Stimulated activated CD8-positive, alpha-beta memory T cell treated with anti-CD3 and anti-CD28 coated beads, Interleukin-15, amount 100 ng/mL, for 4 hours (primary cell): ENCODE measurements at places on chromosomes 5 and 9.

DNA sequence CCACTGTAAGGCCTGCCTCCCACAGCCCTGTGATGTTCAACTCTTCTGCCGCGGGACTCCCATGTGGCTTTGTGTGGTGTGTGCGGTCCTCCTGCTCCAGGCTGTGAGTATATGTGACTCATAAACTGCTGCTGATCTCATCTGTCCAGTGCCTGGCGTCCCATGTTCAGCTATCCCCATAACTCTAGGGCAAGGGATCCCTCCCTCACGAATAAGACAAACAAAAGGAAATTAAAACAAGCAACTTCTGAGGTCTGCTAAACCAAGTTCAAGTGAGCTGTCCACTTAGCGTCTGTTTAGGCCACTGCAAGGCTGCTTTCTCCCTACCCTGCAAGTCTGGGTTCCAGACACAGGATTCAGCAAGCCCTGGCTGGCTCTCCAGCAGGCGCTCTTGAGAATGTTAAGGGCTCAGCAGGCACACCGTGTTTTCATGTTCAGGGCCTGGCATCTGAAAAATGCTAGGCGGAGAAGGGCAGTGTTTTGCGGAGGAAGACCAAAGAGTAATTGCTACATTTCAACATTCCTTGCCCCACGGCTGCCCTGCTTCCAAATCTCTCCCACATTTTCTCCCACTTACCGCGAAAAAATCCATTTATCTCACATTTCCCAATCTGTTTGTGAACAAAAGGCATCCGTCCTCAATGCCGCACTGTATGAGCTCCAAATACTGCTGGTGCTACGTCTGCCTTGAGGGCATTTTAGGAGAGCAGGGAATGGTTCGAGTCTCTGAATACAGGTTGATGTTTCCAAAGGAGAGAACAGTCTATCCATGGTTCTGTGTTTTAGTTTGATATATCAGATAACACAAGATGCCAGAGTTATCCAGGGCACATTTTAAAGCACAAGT, 280.2 kb downstream of the SEMA5A start:
- no peak for DNase-seq

DNA sequence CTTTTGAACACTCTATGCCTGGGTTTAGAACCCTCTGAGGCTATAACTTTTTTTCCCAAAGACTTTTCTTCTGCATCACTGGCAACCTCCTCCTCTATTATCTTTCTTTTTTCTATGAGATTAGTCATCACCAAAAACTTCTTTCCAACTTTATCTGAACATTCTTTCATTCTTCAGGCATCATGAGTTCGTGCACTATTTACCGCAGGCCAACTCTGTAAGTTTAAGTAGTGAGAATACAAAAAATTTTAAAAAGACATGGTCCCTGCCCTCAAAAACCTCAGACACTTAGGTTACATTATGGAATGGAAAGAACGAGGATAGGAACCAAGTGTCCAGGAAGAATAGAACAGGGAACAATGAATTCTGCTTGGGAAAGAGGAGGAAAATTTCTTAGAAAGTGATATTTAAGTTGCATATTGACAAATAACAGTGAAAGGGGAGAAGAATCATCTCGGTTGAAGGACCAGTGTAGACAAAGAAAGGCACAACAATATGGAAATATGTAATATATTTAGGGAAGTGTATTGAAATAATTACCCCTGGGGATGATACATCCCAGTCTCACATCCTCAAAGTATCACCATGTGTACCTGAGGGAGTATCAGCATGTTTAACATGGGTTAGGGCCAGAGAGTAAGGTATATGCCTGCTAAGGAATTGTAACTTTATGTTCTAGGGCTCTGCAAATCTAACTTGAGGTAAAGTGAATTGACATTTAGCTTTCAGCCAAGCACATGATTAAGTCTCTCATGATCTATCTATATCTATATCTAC, 196.5 kb upstream of the NREP start:
- no peak for DNase-seq

- no peak for DNase-seq
These were observed 4.3 kb downstream of the MTRR start for GRCh38 chr5:7873216-7873615.

DNA sequence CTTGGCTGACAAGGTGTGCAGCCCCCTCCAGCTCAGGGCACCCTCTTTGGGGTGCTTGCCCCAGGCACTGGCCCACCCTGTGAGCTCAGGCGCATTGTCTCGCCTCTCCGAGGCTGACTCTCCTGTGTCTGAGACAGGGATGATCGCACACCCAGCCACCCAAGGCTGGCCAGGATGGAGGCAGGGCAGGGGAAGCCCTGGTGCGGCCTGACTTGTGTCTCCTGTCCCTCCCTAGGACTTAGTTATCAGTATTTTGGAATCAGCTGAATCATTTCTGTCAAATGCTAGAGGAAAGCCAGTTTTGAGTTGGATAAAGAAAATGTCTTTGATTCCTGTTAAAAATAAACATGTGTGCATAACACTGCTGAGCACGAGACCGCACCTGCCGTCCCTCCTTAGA, 2.5 kb upstream of the DBH start:
- no peak for DNase-seq

- DNase-seq: no peak
These were observed 385.9 kb downstream of the ANXA1 start for GRCh38 chr9:73537561-73537960.

GRCh38 chr9:131628459-131629225, 83.3 kb downstream of the PRRT1B start:
- DNase-seq: no peak

DNA sequence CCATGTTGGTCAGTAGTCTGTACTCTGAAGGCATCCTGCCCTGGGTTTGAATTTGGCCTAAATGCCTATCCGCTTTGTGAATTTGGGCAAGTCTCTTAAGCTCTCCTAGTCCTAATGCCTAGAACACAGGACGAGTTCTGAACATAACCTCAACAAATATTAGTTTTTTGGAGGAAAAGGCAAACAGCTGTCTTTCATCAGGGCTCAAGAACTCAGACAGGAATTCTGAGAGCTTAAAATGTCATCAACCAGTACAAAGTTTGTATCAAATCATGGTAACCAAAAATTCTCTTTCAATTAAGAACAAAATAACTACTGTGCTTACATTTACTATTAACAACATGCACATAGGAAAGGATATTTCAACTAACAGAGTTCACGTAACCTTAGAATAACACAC, 182.5 kb upstream of the PPP1R2B start:
- DNase-seq: no peak

GRCh38 chr9:6968271-6968670, 210.5 kb downstream of the KDM4C start:
- DNase-seq: no peak

GRCh38 chr9:93597871-93598646, 21.7 kb downstream of the PHF2 start:
- no peak for DNase-seq

DNA sequence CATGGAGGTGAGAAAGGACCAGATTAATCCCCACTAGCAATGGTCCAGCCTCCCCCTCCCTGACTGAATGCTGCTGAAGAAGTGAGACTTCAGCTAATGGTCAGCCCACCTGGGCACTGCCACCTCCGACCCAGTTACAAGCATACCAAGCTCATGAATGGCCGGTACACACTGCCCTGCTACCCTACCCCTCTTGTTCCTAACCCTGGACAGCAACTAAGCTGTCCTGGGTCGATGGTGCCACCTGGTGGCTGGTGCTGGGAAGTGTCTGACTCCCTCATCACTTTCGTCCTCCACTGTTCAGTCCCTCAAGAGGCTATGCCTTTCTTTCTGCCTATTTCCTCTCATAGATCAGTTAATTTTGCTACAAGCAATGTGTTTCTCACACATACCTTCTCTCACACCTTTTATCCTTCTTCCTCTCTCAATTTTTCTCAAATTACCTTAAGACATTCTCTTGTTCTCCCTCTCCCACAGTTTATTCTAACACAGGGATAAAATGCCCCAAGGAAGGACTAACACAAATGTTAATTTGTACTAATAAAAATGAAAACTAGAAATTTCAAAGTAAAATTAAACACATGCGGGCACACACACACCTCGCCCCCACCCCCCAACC, 42.4 kb downstream of the PAX5 start:
- no peak for DNase-seq

- DNase-seq: no peak
These were observed 628.7 kb upstream of the ZNF608 start for GRCh38 chr5:125375143-125375542.
